ENCODE measurements at places on chromosomes 16 and 17.

GRCh38 chr17:63295288-63295687, 150.8 kb downstream of the CYB561 start:
- DNase-seq: no peak

DNA sequence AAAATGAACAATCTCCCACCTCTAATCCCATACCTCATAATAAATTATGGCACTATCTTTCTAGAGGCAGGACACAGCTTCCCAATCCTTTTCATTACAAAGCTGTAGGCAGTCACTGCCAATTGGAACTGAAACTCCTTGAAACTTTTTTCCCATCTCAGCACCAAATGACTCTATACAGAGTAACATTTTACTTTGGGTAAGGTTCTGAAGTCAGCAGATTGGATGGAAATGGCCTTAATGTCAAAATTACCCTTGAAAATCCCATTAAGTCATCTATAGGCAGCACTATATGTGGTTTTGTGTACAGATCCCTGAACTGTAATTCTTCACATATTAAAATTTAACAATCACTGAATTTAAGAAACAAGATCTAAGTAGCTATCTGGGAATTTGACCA, 30.3 kb upstream of the CORO6 start:
- DNase-seq: no peak

DNA sequence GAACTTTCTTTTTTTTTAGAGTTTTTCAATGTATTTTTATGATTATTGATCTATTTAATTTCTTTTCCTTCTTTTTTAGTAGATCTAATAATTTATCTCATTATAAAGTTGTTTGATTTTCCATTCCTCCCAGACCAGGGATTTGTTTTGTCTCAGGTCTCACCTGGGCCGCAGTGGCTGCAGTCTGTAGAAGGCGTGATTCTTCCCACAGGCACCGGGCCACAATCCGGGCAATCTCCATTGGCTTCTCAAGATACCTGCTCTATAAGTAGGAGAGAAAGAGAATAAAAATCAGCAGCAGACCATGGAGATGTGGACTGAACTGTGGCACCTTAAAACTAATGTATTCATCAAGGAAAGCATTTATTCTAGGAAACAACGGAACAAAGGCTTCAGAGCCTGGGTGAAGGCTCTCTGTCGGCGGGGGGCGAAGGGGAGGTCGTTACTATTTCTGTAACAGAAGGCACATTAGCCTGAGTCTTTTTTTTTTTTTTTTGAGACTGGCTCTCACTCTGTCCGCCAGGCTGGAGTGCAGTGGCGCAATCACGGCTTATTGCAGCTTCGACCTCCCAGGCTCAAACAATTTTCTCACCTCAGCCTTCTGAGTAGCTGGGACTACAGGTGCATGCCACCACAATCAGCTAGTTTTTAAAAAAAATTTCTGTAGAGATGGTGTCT, 42.7 kb downstream of the STAT3 start:
- DNase-seq: no peak

- no peak for DNase-seq
Measured at GRCh38 chr16:89358030-89359005, 132.0 kb downstream of the ANKRD11 start.

- no peak for DNase-seq
Measured at GRCh38 chr16:1538804-1539520, 5.5 kb downstream of the TMEM204 start.

DNA sequence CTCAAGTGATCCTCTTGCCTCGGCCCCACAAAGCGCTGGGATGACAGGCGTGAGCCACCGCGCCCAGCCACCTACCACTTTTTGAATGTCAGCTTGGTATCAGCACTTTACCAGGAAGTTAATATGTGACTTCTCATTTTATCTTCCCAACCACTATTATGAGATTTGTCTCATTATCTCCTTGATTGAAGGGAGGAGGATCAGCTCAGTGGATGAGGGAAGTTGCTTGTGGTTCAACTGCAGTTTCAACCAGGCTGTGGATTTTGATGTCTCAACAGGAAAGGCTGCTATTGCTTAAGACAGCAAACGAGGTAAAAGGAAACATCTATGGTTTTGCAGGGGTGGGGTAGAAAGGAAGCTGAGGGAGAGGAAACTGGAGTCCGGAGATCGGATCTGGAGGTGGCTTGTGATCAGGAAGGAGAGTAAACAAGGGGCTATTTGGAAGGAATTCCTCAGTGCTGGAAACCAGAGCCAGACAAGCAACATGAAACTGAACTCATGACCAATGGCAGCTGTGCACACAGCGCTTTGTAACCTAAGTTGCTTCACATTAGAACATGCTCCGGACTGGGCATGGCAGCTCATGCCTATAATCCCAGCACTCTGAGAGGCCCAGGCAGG, 180.5 kb downstream of the VPS53 start:
- no peak for DNase-seq

DNA sequence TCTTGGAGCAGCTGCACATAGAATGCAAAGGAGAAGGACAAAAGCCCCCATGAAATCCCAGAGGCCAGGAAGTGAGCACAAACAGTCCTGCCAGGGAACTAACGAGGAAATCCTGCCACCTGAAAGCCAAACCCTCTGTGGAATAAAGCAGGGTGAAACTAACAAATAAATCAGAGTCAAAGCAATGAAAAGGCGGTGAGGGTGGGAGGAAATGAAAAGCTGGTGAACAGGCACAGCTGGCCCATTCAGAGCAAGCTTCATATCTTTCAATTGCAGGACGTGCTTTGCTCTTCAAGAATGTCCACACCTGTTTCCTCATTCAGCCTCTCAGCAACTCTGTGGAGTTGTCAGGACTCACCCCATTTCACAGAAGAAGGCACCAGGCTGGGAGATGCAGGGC, 108.1 kb downstream of the ABCC12 start:
- no peak for DNase-seq

DNA sequence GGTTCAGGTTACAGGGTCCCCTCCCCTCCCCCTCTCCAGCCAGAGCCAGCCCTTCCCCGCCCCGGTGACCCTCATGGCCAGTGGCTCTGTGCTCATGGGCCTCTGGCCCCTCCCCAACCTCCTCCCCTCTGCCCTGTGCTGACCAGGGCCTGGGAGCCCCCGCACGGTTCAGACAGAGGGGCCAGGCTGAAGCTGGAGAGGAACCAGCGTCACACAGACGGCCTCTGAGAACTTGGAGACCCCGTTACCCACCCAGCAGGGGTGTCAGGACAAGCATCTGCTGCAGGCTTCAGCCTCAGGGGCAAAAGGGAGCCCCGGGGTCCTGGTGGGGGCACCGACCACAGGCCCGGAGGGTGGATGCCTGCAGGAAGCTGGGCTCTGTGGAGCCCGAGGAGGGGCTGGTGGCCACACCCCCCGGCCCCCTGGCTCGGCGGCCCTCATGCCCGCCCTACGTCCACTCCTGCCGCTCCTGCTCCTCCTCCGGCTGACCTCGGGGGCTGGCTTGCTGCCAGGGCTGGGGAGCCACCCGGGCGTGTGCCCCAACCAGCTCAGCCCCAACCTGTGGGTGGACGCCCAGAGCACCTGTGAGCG, at the start of gene WFIKKN1:
WFIKKN1 (plus strand) TSS at position 171 of the 591 bp plus-strand sequence; CDS start at position 440, 269 bp downstream.
- DNase-seq: no peak

DNA sequence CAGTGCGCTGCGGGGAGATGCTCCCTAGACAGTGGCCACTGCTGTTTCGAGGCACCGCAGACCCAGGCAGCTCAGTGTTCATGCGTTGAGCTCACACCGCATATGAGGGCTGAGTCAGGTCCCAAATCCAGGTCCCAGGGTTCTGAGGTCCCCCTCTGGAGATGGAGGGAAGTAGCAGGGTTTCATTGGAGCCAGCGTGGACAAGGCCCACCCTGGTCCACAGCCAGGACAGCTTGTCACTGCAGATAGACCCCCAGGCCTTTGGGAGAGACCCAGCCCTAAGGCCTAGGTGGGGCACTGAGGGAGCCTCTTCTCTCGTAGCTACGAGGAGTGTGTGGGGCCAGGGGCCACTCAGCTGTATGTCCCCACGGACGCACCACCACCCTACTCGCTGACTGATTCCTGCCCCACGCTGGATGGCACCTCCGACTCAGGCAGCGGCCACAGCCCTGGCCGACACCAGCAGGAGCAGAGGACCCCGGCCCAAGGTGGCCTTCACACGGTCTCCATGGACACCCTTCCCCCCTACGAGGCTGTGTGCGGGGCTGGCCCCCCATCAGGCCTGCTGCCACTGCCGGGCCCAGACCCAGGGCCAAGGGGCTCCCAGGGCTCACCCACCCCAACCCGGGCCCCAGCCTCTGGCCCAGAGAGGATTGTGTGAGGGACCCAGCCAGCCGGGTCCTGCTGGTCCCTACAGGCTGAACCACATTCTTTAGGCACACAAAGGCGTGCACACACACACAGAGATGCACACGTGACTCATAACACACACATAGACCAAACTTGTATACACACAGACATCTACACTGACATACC, 53.4 kb downstream of the BEAN1 start:
- DNase-seq: no peak

DNA sequence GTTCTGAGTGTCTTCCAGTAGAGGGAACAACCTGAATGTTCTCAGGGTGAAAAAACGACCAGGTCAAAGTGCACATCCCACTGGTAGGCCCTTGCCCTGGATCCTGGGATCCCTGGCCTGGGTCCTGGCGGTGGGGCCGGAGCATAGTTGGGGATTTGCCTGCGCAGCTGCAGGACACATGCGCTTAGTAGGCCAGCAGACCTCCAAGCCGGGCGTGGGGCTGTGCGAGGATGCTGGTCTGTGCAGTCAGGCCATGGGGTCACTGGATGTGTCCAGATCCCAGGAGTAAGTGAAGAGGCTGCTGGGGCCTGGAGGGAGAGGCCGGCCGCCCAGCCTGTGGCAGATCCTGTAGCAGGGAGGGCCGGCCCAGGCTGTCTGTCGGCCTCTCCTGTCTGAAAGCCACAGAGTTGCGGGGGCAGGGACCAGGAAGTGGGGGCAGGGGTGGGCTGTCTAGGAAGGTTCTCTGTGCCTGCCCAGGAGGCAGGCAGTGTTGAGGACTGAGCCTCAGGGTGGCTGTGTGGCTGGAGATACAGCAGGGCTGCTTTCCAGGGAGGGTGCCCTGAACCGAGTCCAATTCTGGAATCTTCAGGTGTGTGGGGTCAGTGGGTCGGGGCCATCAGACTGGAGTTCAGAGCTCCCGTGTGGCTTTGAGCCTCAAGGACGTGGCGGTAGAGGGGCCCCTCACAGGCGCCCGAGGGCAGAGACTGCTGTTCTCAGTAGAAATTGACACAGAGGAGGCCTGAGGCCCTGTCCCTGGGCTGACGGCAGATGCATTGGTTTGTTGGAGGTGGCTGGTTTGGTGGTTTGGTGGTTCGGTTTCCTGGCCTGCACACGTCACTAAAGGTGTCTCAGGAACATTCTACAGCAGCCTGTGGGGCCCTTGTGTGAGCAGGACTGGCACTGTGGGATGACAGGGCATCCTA, 17.2 kb upstream of the NUDT16L1 start:
- DNase-seq: no peak

GRCh38 chr16:81623365-81624102, 155.6 kb upstream of the PLCG2 start:
- DNase-seq: peak; percentile 85

DNA sequence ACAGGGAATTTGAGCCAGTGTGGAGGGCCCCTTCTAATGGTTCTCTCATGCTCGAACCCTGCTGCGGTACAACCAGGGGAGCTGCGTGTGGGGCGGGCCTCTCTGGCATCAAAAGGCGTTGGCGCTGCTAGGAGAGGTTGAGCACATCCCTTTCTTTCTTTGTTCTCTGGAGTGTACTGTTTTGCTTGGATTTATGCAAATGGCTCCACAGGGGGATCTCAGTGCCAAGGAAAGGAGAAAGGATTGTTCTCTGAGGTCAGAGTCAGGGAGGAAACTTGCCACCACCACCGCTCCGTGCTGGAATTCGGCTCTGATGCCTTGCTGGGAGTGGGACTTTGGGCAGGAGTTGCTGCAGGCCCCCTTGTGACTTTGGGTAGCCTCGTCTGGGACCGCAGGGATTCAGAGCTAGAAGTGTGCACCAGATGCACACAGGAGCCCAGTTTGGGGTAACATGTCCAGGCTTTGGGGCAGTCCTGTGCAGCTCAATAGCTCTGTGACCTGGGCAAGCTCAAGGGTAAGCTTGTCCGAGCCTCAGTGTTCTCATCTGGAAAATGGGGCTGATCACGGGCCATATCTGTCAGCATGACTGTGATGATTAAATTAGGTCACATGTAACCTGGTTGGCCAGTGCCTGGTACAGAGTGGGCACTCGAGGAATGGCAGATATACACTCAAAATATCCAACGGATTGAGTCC, 353.0 kb upstream of the EEF2KMT start:
- no peak for DNase-seq

DNA sequence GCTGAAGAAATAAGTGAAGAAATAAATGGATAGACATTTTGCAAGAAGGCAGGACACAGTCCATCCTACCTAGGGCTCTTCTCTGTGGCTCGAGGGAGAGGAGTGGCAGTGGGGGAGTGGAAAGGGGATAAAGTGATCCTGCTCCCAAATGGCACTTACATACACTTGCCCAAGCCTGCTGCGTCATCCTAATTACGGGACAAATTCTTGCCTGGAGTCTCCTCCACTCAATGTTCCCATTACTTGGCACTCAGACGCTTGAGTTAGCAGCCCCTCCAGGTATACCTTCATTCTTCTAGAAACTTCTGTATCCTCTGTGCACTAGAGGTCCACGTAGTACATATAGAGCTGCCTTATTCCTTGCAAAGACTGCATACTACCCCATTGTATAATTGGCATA, 15.7 kb upstream of the MAP3K14 start:
- no peak for DNase-seq

GRCh38 chr16:13401641-13402040, 500.2 kb downstream of the SHISA9 start:
- no peak for DNase-seq

- DNase-seq: peak; percentile 19
Measured at GRCh38 chr17:55717898-55718735, 4.5 kb downstream of the TMEM100 start.

DNA sequence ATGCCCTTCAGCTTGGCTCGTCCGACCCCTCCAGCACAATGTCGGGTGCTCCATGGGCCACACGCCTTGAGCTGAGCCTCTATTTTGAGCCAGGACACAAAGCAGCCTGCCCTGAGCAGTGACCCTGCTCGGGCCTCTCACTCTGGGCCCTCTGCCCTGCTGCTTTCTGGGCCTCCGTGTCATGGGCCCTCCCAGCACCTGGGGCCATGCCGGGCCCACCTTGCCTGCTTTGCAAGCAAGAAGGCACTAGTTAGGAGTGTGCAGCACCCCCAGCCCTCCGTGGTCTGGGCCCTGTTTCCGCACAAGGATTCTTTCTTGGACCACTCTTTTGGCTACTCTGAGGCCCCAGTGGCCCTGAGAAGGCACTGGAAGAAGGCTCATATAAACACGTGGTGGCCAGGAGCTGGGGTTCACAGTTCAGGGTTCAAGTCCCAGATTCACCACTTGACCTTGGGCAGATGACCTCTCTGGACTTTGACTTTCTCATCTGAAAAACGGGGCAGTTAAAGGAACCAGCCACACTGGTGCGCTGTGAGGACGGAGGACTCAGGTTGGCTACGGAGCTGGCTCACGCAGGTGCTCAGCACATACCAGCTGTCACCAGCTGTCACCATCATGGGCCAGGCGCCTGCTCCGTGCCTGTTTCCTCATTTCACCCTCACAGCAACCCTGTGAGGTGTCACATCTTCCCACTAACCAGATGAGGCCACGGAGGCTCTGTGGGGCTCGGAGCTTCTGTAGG, 166.0 kb upstream of the GSE1 start:
- peak; percentile 58 for DNase-seq

GRCh38 chr17:11853321-11854151, 143.7 kb downstream of the ZNF18 start:
- no peak for DNase-seq
